Non-pigmented ciliary epithelial cell (primary cell): ENCODE measurements at places on chromosomes 6 and 20.
A peak's percentile ranks its signal among the peaks of the same experiment; 100 is the strongest.

DNA sequence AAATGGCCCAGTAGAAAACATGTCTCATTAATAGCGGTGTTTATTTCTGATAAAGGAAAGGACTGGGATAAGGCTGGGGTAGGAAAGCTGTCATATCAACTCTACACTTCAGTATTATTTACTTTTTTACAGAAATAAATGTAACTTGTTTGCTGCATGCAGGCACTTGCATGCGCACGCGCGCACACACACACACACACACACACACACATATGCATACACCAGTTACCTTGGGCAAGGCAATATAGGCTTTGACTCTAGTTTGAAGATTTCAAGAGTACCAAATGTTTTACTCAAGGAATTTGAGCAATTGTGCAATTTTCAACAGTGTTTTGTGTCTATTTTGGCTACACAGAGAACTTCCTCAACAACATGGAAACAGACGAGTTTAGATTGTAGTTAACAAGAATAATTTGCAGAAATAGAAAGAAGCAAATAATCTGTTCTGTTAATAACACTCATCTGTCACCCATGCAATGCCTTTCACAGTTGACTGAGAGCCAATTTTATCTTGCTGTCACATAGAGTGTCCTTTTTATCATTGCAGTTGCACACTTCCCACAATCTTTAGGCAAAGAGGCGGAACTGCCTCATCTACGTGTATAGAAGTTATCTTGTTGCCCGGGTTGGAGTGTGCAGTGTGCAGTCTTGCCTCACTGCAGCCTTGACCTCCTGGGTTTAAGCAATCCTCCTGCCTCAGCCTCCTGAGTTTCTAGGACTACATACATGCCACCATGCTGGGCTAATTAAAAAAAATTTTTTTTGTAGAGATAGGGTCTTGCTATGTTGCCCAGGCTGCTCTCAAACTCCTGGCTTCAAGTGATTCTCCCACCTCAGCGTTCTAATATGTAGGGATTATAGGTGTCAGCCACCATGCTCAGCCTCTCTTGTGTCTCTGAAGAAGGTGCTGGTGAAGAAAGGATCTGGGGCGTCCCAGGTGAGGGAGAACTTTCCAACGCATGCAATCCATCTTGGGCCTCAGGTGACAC lies 74.8 kb upstream of the SHLD1 start:
- no peak for DNase-seq

DNA sequence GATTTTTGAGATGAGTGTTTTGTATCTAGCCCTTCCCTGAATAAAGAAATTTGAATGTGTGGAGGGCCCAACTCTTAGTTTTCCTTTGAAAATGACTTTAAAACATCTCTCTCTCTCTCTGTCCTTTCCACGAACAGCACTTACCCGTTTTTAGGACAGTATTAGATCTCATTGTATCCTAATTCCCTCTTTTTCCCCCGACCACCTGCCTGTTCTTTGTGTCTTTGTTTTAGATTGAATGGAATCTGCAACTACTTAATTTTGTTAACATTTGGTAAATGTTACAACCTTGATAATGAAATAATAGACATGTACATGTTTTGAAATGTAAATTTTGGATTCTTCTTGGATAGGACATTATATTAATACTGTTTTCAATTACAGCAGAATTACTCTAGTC lies 3.1 kb downstream of the DSP start:
- no peak for DNase-seq

DNA sequence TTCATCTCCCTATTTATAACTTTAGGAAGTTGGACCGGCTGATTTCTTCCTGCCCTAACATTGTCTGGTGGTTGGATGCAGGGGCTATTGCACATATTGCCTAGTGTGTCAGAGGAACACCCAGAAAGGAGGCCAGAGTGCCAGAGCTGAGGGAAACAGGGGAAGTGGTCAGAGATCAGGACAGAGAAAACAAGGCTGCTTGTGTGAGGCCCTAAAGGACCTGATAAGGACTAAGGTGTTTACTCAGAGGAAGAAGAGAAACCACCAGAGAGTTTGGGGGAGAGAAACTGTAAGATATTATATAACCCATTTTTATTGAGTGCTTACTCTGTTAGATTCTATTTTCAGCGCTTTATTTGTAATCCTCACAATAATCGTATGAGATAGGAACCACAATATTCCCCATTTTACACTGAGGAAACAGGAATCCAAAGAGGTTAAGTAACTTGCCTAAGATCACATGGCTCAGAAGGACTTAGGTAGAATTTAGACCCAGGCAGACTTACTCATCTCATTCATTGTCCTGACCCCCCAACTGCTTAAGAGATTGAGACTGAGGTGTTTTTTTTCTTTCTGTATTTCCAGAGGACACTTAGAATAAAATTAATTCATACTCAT lies 54.0 kb upstream of the REV3L start:
- no peak for DNase-seq

GRCh38 chr6:9039258-9039657 lies 603.9 kb upstream of the SLC35B3 start:
- DNase-seq: no peak

- DNase-seq: no peak
Observed at GRCh38 chr6:163716690-163717089, 302.2 kb downstream of the QKI start.

- no peak for DNase-seq
Observed at GRCh38 chr6:90484385-90484784, 102.5 kb downstream of the MAP3K7 start.

DNA sequence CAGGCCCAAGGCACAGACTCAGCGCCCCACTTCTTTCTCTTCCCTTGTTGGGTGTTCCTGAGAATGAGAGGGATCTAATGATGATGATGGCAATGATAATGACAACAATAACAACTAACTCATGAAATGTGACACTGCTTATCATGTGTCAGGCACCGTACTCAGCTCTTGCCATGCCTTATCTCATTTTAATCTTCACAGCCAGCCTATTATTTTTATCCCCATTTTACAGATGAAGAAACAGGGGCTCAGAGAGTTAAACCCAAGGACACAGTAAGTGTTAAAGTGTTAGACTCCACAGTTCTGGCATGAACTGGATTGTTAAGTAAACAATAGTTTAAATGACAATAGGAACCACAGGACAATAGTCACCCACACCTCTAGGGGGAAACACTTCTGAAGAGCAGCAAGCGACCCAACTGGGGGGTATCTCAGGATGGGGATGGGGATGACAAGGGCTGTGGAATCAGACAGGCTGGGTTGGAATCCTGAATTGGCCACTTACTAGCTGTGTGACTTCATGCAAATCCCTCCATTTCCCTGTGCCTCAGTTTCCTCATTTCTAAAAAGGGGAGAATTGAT lies 12.5 kb downstream of the RSPH9 start:
- DNase-seq: no peak

DNA sequence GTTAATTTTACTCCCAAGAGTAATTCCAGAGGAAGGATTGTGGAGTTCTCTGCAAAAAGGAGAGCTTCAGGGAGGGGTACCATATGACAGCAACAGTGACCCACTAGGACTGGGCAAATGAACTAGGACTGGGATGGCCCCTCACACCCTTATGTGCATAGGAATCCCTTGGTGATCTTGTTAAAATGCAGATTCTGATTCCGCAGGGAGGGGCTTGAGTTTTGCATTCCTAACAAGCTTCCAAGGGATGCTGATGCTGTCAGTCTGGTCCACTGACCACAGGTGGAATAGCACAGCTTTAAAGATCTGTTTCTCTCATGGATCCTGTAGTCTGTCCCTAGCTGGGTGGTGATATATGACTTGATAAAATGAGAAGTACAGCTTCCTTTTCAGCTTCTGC lies 6.3 kb upstream of the FOXA2 start:
- DNase-seq: no peak

DNA sequence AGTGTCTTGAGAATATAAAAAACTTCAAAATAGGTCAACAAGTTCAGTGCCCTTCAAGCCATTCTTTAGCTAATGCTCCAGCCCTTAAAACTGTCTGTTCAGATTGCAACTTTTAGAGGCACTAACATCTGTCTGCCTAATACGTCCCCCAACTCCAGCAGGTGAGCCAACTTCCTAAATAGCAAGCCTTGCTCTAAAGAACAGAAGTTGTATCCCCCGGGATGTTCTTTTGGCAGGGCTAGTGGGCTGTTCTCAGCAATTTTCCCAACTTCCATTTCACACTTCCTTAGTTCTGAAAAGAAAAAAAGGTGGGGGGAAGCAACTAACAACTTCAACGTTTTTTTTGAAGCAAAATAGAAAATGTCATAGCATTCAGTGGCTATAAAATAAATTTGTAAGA lies 290.0 kb upstream of the PTCHD4 start:
- no peak for DNase-seq

- DNase-seq: no peak
Observed at GRCh38 chr6:51077821-51078518, 259.3 kb downstream of the TFAP2B start.

GRCh38 chr6:12506159-12506558 lies 210.4 kb upstream of the PHACTR1 start:
- no peak for DNase-seq

DNA sequence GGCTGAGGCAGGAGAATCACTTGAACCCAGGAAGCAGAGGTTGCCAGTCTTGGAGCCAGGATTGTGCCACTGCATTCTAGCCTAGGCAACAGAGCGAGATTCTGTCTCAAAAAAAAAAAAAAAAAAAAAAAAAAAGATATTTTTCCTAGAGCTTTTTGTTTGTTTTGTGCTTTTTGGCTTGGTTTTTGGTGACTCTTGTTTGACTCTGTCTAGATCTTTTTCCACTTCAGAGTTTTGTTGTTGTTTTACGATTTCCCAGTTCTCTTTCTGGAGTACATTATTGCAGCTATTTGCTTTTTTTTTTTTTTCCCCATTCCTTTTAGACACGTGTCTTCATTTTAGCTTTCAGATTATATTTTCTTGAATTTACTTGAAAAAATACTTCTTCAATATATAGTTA lies 67.0 kb upstream of the AKAP12 start:
- DNase-seq: no peak

- no peak for DNase-seq
Observed at GRCh38 chr6:11822346-11822745, 43.7 kb upstream of the ADTRP start.

DNA sequence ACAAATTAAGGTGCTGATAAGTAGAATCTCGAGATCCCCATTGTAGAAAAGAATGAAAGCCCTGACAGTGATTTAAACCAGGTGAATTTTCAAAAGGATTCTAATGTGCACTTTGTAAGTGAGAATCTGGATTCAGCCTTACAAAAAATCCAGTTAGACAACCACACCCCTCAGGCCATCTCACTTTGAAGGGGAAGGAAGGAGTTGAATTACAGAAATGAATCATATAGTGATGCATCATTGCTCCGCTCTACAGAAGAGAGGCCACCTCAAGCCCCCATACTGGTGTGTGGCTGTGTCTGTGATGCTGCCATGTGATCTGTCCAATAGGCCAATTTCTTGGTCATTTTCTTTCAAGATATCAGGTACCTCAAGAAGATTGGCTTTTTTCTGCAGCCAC lies 85.5 kb upstream of the NT5E start:
- peak; percentile 49 for DNase-seq

GRCh38 chr6:511488-512137 lies 120.1 kb downstream of the IRF4 start:
- DNase-seq: no peak

GRCh38 chr6:53611889-53612288 lies 53.7 kb downstream of the KLHL31 start:
- DNase-seq: no peak

DNA sequence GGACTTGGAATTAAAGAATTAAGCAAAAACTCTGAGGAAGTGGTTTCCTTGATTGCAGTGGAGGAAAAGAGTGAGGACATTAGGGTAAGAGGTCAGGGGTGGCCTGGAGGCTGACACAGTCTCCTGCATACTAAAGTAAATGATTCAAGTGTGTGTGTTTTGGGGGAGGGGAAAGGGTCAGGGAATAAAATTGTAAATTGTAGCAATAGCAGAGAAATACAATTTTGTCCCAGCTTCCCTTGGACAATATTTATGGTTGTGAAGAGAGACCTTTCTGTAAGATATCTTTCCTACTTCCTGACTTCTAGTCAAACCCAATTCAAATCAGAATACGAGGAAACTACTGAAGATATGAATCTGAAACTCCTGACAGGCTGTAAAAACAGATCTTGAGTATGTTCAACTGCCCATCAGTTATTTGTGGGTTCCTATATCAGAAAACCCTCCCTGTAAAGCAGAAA lies 143.4 kb upstream of the HMGN3 start:
- DNase-seq: no peak

DNA sequence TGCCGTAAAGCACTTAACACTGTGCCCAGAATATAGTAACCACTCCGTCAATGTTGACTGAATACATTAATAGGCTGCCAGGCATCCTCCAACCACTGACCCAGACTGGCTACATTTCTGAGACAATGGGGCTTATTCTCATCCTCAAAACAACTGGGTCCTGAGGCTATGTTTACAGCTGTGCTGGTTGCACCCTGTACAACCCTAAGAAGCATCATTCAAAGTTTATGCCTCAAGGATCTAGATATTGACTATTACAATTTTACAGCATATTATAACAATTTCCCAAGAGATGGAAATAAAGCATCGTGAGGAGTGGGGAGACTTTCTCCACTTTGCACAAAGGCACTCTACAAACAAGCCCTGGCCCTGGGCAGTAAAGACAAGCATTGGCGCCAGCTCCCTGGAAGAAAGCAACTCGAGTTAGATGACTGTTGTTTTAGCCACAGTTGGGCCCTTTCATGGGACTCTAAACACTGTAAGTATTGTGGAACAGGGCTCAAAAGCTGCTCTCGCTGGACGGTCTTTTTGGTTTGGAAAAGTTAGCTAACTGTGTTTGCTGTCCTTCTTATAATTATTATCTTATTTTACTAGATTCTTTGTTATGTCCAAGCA lies 30.2 kb downstream of the MYLIP start:
- DNase-seq: no peak

GRCh38 chr6:163647624-163648023 lies 233.1 kb downstream of the QKI start:
- no peak for DNase-seq

GRCh38 chr6:155036907-155037306 lies 41.8 kb downstream of the TIAM2 start:
- DNase-seq: no peak

- DNase-seq: no peak
Observed at GRCh38 chr6:87281426-87281825, 41.0 kb upstream of the SMIM8 start.

GRCh38 chr6:150175586-150176151 lies 32.8 kb downstream of the PPP1R14C start:
- no peak for DNase-seq

DNA sequence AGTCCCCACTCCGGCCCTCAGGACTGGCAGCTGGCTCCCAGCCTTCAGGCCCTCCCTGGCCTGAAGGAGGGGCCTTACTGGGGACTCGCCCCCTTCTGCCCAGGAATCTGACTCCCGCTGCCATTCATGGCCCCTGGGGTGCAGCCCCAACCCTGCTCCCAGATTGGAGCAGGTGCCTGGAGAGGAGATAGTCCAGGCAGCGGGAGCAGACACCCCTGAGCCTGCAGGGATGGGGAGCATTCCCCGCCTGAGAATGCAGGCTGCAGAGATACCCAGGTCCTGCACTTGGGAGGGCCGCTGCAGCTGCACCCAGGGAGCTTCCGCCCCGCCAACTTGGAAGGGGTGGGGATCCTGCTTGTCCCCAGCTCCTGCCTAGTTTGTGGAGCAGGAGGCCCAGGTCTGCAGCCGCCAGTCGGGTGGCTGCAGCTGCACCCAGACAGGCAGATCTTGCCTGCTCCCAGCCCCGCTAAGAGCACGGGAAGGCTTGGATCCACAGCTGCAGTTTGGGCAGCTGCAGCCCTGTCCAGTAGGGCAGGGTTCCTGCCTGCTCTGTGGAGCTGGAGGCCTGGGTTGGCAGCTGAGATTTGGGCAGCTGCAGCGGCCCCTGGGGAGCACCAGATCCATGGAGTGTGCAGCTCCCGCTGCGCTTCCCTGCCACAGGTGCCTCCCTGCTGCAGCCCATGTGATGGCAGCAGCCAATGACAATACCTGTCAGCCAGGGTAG lies 5.2 kb downstream of the GTSF1L start:
- no peak for DNase-seq
